ENCODE measurements at places on chromosomes 7 and 10. TPM values are rescaled to one million over a fixed set of nuclear protein-coding genes. Genes with fewer than 3 reads are reported as not detected.

Gene INSIG1
- 15.8 TPM for total RNA-seq

Gene COL17A1
- total RNA-seq = not detected

Gene VAX1
- not detected for total RNA-seq

Gene ABCB8
- total RNA-seq = 17.3 TPM

Gene CDHR1
- not detected for total RNA-seq

Gene CDH23
- total RNA-seq = 0.53 TPM

Gene STEAP1B
- 0.87 TPM for total RNA-seq

Gene PRF1
- not detected for total RNA-seq

Gene CLDN15
- total RNA-seq = 1.1 TPM

Gene TUBAL3
- not detected for total RNA-seq

Gene PURB
- total RNA-seq = 18.7 TPM

Gene MYL10
- total RNA-seq = not detected

Gene TMEM184A
- total RNA-seq = 1.2 TPM

Gene ASZ1
- not detected for total RNA-seq

Gene NKX1-2
- not detected for total RNA-seq

Gene ABCB1
- 0.56 TPM for total RNA-seq

Gene NAPEPLD
- 3.1 TPM for total RNA-seq

Gene WASHC2C
- 18.7 TPM for total RNA-seq

Gene SLC13A1
- total RNA-seq = not detected

Gene TSPAN12
- total RNA-seq = 1.8 TPM

Gene FANK1
- total RNA-seq = 0.24 TPM
